T-helper 2 cell treated with Interferon-gamma antibody and Interleukin-4, amounts not matched to agents 5 μg/mL and 100 μg/mL, for 36 hours (primary cell): ENCODE measurements at places on chromosomes 1 and 21.

DNA sequence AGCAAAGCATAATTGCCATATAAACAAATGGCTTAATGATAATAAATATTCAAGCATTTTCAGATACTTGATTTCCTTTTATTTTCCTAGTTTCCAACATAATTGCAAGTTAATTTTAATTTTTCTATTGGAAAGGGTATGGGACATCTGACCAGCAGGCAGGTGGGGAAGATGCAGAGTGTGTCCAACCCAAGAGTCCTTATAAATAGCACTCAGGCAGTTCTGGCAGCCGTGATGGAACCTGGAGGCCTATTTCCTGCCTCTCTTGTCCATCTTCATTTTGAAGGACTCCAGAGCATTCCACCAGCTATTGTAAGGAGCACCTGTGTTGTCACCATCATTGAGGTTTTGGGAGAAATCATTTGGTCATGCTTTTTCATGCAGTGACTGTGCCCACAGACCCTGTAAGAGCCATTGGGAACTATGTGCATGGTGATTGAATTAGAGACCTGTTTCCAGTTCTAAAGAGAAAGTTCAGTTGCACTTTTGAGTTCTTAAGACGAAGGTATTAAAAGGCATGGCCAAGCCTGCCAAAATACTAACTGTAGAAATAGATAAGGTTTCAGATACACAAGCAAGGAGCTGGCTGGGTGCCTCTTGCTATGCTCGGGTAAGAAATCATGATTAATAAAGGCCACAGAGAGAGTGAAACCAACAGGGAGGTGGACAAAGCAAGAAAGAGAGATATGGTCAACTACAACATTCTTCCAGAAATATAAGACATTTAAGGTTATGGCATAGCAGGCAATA lies 92.3 kb downstream of the SPATA46 start:
- H3K4me3 ChIP-seq: no peak overlapping the region
- no peak overlapping the region for H3K27ac ChIP-seq
- H3K27me3 ChIP-seq: peaks cover 21% of the 10 kb centered on the region
- H3K36me3 ChIP-seq: no peaks in the 10 kb centered on the region
- no peak for DNase-seq

DNA sequence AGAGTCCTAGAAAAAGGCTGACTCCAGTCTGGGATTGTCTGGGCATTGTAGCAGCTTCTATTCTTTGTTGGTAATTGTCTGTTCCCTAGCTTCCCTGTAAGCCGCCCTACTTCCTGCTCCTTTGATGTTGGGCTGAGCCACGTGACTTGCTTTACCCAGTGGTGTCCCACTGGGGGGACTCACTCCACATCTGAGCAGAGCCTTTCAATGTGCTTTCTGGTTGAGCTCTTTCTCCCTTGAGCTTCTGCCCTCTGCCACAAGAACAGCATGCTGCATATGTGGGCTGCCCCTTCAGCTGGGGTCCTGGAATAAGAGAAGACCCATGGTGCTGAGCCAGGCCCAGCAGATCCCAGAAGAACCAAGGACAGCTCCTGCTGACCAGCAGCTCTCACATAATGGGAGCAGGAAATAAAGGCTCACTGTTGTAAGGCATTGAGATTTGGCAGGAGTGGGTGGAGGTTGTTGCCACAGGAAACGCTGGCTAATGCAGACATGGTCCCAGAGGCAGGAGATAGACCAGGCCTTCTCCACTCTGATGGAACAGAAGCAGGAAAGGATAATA lies 276.3 kb upstream of the GJB5 start:
- H3K4me3 ChIP-seq: no peak overlapping the region
- no peaks in the 10 kb centered on the region for H3K4me1 ChIP-seq
- no peak overlapping the region for H3K27ac ChIP-seq

DNA sequence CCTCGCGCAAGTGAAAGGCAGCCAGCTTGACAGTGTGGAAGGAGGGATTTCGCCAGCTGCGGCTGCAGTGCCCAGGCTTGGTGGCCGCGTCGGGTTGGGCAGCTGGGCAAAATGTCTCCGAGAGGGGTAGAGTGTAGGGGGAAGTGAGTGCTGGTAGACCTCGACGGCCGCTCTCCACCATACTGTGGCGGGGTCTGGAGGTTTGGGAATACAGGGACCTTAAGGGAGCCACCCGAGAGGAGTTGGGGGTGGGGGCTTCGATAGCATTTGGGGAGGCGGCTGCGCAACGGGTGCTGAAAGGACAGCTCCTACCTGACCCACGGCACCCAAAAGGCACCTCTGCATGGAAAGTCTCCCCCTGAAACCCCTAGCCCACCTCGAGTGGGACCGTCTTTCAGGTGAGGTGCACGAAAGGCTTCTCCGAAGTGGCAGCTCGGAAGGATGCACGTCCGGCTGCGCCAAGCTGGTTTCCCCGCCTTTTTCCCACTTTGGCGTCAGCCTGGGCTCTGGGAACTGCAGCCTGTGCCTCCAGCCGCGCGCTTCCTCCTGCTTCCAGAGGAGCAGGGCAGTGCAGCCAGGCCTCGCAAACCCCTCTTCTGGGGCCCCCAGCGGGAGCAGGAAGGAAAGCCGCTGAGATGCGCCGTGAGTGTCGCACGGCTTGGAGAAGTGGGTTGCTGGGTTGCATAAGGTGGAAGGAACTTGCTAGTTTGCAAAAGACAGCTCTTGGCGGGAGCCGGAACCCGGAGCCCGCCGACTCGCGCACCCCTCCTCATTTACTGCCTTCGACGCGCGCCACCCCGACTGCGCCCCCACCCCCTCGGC lies 531 bp upstream of the HMGN2 start:
- peaks cover 36% of the 10 kb centered on the region for H3K4me1 ChIP-seq
- H3K27ac ChIP-seq: peak overlapping the region; percentile 98
- peak overlapping the region; percentile 92 for H3K4me3 ChIP-seq

GRCh38 chr1:116693759-116694480 lies 26.4 kb upstream of the IGSF3 start:
- no peak for DNase-seq
- H3K4me1 ChIP-seq: no peaks in the 10 kb centered on the region
- no peaks in the 10 kb centered on the region for H3K36me3 ChIP-seq
- no peak overlapping the region for H3K27ac ChIP-seq
- peaks cover 6% of the 10 kb centered on the region for H3K27me3 ChIP-seq
- H3K4me3 ChIP-seq: no peak overlapping the region

GRCh38 chr21:15740383-15740782 lies 10.6 kb downstream of the USP25 start:
- no peak for DNase-seq

GRCh38 chr1:187985897-187986654 lies 1157.3 kb downstream of the PLA2G4A start:
- no peaks in the 10 kb centered on the region for H3K36me3 ChIP-seq
- H3K27me3 ChIP-seq: no peaks in the 10 kb centered on the region
- no peak overlapping the region for H3K4me3 ChIP-seq
- H3K4me1 ChIP-seq: no peaks in the 10 kb centered on the region

DNA sequence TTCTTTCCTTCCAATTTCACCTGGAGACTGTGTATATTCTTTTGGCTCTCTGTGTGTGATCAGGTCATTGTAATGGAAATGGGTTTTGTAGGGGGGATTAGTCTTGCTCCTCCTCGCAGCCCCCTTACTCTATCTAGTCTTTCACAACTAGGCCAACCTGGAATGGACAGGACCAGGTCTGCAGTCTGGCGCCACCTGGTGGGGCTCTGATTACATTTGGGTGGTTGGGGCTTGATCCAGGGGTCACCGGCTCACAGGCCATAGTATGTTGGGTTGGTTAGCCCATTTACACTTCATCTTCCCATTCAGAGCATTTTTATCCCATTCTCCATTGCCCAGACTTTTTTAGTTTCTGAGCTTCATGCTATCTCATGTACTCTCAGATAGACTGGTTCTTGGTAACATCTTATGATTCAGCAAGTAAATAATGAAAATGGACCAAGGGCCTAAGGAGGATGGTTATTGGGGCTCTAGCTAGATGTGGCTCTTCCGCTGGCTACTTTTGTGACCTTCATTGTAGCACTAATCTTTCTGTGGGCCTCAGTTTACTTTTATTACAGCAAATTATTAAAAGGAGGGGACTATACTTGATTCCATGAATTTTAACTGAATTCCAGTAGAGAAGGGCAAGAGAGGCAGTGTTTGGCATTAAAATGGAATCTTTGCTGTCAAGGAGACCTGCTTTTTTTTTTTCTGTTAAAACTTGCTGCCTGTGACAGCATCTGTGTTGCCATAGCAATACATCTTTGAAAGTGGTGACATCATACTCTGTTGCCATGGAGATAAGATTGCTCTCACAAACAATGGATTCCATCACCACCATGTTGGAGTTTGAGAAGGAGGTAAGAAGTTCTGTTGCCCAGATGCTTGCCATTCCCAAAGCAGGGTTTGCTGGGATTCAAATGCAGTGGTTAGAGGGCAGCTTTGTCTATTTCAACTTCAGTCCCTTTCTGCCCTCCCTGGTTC lies 150.1 kb downstream of the PLXNA2 start:
- no peak overlapping the region for H3K4me3 ChIP-seq
- H3K27ac ChIP-seq: no peak overlapping the region
- H3K4me1 ChIP-seq: no peaks in the 10 kb centered on the region
- no peaks in the 10 kb centered on the region for H3K27me3 ChIP-seq
- peak; percentile 40 for DNase-seq

DNA sequence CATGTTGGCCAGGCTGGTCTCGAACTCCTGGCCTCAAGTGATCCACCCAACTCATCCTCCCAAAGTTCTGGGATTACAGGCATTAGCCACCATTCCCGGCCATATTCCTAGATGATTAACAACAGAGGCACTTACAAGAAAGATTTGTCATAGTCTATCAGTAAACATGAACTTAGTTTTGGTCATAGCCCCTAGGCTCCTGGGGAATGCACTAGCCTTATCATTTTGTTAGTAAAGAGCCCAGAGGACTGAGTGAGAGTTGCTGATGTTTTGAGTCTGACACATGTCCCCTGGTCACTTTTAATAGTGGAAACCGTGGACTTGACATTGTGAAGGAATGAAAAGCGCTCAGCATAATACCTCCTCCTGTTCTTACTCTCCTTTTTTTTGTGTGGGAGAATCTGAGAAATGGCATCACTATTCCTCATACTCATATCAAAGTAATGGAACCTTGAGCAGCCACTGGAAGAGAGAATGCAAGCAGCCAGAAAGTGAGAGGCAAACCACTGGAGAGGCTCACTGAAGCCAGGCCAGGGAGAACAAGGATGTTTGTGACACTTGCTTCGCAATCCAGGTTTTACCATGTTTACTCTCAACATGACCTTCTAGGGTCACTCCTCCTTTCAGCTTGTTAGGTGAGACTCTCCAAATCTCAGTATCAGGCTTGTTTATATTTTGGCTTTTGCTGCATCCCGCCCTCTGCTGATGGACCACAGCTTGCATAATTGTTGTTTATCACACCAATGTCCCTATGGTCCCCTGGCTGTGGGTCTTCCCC lies 14.8 kb downstream of the ATP1B1 start:
- H3K27ac ChIP-seq: no peak overlapping the region
- H3K4me1 ChIP-seq: peaks cover under 1% of the 10 kb centered on the region
- no peak overlapping the region for H3K4me3 ChIP-seq
- H3K36me3 ChIP-seq: peaks cover 7% of the 10 kb centered on the region
- DNase-seq: no peak
- no peaks in the 10 kb centered on the region for H3K27me3 ChIP-seq

GRCh38 chr1:161421456-161421855 lies 53.8 kb upstream of the CFAP126 start:
- H3K36me3 ChIP-seq: no peaks in the 10 kb centered on the region
- peak overlapping the region; percentile 38 for H3K4me3 ChIP-seq
- no peak for DNase-seq
- peaks cover 3% of the 10 kb centered on the region for H3K4me1 ChIP-seq

DNA sequence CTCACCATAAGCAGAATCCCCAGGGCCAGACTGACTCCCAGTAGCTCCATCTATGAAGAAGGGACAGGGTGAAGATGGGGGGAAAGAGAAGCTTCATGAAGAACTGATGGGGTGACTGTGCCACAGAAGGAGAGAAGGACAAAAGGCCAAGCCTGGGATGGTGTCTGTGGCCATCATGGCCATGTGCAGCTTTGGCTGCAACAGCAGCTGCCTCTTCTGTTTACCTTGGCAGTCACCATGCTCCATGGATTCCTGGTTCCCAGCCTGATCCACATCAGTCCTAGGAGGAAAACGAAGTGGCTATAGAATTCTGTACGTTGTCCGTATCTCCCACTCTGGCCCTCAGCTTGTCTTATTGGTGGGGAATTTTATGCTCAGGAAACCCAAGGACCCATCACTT lies 12.0 kb downstream of the SEMA6C start:
- no peak overlapping the region for H3K4me3 ChIP-seq
- no peak for DNase-seq
- H3K4me1 ChIP-seq: peaks cover 10% of the 10 kb centered on the region
- H3K27ac ChIP-seq: no peak overlapping the region
- peaks cover 2% of the 10 kb centered on the region for H3K36me3 ChIP-seq

- peaks cover 12% of the 10 kb centered on the region for H3K4me1 ChIP-seq
- peaks cover 35% of the 10 kb centered on the region for H3K27me3 ChIP-seq
- no peak overlapping the region for H3K27ac ChIP-seq
- H3K36me3 ChIP-seq: no peaks in the 10 kb centered on the region
Measured at GRCh38 chr1:87200875-87201638, 127.6 kb upstream of the LMO4 start.
